ENCODE measurements at places on chromosomes 13 and 19.

- no peak for DNase-seq
These were observed 21.8 kb downstream of the ALOX5AP start for GRCh38 chr13:30757026-30757742.

GRCh38 chr19:10823690-10824089, 12.3 kb downstream of the TMED1 start:
- DNase-seq, result no peak

DNA sequence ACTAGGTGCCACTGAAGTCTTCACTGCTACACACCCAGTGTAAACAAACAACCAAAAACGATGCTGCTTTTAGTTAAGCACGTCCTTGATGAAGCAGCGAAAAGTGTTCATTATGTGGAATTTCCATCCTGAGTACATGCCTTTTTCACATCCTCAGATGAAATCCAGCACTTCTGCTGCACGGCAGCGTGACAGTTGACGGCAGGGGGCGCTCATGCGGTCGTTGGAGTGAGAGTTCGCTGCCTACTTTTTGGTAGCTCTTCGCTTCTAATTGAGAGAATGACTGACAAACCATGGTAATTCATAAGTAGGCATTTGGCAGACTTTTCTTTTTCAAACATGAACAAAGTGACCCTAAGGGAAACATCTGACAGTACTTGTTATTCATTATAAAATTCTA, 1124.9 kb downstream of the EFNB2 start:
- no peak for DNase-seq

- DNase-seq, result no peak
These were observed 736 bp downstream of the SMAD9 start for GRCh38 chr13:36919171-36919832.
